ENCODE measurements at places on chromosomes 4 and X. TPM values are rescaled to one million over a fixed set of nuclear protein-coding genes. Genes with fewer than 3 reads are reported as not detected.
A peak's percentile ranks its signal among the peaks of the same experiment; 100 is the strongest.

DNA sequence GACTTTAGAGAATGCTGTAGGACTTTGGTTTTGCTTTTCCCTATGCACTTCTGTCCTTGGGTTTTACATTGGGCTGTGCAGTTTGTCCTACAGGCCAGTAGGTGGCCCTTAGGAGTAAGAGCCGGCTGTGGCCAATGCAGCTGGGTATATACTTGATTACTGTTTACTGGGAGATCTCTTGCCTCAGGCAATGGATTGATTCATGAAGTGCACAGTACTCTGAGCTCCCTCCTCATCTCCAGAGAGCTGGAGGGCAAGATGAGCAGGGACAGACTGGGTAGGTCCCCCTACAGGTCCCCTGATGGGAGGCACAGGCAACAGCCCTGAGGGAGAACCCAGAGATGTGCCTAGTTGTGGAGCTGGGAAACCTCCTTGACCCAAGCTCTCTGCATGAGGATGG lies 103.8 kb upstream of the QRFPR start:
- DNase-seq = no peak

ADH5 gene
- 233 TPM for polyA plus RNA-seq

GRCh38 chr4:183602557-183603027 lies 56.4 kb downstream of the RWDD4 start:
- DNase-seq = peak; percentile 36

- peak; percentile 99 for DNase-seq
These were observed 2.4 kb downstream of the SLC2A9 start for GRCh38 chr4:10018818-10019461.

SHROOM3 gene
- 19.8 TPM for polyA plus RNA-seq

DNA sequence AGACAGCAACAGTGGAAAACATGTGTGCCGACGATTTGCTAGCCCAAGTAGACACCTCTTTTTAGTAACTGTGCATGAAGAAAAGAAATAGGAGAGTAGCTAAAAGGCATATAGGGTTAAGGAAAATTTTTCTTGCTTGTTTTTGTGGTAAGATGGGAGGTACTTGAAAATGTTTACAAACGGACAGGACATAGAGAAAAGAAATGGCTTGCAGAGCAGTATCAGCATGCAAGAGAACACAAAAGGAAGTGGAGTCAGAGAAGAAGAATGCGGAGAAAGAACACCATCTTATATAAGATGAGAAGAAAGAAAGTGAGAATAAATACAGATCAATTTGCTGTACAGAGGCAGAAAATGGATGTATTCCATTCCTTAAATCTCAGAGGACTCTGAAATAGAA lies 263.7 kb upstream of the ETNPPL start:
- DNase-seq = no peak

- DNase-seq = no peak
These were observed 101.1 kb downstream of the CT47B1 start for GRCh38 chrX:120774606-120775005.
